ENCODE measurements at places on chromosomes 3 and 15.
A peak's percentile ranks its signal among the peaks of the same experiment; 100 is the strongest.

- no peak for DNase-seq
Observed at GRCh38 chr15:43483297-43484128, 9.4 kb downstream of the TP53BP1 start.

DNA sequence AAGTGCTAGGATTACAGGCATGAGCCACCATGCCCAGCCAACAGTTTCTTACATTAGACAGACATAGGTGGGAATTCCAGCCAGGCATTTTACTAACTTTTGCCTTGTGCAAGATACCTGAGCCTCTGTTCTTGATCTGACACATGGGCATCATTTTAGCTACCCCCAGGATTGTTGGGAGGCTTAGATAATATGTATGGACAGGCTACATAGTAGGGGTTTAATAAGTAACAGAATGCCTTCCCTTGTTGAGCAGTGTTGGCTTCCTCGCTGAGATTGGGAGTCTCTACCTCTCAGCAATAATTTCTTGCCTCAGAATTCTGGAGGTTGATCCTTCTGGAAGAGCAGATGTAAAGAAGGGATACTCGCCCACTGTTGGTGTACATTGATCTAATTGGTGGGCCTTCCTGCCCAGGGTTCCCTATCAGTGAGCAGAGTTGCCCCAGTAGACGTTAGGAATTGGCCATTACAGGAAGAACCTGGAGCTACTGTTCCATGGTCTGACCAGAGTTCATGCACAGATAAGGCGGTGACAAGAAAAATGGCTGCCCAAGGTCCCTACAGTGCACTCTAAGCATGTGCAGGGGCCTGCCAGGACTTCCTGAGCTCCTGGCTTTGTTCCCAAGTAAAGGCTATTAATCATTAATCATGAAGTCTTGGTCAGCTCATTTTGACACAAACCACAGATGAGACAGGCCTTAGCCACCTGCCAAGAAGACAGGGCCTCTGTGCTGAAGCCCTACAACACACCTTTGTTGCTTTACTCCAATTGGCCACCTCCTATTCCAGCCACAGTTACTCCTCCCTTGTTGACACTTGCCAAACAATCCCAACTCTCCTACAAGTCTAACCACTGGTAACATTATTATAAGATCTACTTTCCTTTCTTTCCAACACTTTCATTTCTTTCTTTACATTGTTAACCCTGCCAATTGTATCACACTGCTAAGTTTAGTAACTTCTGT is 5.0 kb upstream of the IL17RE start:
- no peak for DNase-seq

DNA sequence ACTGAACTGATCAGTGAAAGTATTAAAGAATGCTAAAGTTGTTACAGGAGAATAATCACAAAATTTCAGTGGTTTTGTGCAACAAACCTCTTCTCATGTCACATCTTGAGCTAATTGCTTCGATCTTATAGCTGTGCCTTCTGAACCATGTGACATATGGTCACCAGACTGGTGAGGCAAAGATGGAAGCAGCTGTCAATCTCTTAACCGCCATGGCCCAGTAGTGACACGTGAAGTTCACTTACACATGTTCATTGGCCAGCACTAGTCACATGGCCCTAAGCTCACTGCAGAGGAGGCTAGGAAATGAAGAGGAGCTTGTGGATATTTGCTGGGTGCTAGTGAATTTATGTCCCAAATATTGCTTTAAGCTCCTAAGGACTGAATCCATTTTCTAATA is 32.5 kb downstream of the BOC start:
- peak; percentile 27 for DNase-seq

DNA sequence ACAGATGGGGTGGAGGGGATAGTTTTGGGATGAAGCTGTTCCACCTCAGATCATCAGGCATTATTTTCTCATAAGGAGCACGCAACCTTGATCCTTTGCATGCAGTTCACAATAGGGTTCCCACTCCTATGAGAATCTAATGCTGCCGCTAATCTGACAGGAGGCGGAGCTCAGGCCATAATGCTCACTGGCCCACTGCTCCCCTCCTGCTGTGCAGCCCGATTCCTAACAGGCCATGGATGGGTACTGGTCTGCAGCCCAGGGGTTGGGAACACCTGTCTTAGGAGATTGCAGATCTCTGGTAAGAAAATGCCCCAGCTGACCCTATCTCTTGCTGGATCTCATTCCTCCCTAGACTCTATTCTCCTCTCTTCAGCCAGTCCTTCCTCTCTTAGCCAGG is 6.8 kb downstream of the CSTA start:
- DNase-seq: no peak

DNA sequence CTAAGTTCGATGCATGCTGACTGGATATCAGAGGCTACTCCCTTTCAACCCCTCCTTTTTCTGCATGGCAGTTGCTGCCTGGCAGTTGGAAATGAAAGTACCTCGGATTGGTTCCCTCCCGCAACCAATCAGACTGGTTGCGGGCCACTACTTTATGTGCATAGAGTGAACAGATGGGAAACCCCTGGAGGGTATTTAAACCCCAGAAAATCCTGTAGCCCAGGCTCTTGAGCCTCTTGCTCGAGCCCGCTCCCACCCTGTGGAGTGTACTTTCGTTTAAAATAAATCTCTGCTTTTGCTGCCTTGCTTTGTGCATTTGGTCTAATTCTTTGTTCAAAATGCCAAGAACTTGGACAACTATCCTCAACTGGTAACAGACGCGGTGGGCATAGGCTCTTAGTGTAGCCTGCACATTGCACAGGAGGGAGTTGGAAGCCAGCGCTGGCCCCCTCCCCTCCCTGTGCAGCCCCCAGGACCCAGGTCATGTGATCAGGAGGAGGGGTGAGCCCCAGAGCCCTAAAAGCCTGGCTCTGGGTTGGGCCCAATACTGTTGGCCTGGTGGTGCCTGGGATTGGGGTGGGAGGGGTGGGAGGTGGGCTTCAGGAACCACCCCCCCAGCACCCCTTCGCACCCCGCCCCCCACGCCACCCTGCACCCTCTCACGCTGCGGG is 26.8 kb downstream of the RHCG start:
- no peak for DNase-seq

GRCh38 chr15:66798426-66799061 is 96.5 kb downstream of the SMAD6 start:
- peak; percentile 49 for DNase-seq

DNA sequence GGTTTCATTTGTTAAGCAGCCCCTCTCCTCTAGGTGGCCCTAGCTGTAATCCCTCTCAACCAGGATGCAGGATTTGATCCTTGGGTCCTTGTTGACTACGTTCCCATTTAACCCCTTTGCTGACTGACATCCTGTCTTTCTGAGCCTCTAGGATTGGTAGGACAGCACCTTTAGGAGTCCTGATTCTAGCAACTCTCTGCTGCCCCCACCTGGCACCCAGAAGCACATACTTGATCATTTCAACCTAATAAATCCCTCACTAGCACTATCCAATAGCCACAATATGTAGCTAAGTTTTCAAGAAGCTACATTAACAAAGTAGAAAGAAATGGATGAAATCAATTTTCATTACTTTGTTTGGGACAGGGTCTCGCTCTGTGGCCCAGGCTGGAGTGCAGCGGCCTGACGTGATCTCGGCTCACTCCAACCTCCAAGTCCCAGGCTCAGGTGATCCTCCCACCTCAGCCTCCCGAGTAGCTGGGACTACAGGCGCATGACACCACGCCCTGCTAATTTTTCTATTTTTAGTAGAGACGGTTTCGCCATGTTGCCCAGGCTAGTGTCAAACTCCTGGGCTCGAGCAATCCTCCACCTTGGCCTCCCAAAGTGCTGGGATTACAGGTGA is 28.3 kb downstream of the RSL24D1 start:
- peak; percentile 44 for DNase-seq
